ENCODE measurements at places on chromosomes 1 and 21.

DNA sequence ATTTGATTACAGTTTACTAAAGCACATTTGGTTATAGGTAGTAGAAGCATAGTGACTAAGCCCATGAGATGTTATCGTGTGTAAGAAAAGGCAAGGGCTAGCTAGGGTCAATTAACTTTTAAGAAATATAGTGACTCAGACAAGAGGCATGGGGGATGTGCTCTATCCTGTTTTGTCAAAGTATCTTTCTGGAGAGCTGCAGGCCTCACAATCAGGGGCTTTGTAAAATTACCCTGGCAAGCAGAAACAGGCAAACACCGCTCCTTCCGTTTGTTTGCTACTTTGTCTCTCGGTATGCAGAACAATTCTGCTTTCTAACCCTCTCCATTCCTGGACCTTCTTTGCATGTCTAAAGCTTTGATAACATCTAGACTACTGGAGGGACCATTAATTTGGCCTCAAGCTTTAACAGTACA is 26.1 kb upstream of the ZNF697 start:
- no peak for DNase-seq

DNA sequence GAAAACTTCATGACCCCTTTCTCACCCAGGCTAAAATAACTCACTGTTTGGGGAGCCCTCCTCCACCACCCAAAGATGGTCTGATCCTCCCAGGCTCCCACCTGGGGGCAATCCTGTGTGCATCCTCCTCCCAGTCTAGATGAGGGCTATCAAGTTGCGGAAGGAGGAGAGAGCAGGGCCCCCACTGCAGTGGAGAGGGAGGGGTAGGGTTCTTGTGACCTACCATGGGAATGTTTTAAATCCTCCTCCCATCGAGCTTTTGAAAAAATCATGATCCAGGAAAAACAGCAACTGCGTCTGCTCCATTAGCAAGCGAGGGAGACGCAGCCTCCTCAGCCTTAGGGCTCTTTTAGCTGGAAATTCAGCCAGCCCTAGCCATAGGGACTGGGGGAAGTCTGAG is 80.0 kb downstream of the NAV1 start:
- DNase-seq = no peak

GRCh38 chr1:207742850-207743555 is 8.9 kb upstream of the CD46 start:
- no peak for DNase-seq

DNA sequence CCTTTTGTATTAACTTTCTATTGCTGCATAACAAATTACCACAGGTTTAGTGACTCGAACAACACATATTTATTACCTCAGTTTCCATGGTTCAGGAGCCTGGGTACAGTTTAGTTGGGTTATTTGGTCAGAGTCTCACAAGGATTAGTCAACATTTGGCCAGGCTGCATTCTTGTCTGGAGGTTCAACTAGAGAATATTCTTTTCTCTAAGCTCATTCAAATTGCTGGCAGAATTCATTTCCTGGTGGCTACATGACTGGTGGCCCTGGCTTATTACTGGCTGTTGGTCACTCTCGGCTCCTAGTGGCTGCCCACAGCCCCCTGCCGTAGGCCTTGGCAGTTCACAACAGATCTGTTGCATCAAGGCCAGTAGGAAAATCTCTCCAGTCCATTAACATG is 81.1 kb upstream of the ADAR start:
- DNase-seq = peak; percentile 74

GRCh38 chr21:26179501-26179900 is 8.9 kb upstream of the APP start:
- no peak for DNase-seq

- DNase-seq = no peak
Observed at GRCh38 chr1:40044110-40044509, 3.6 kb downstream of the CAP1 start.

GRCh38 chr1:221085701-221086375 is 206.6 kb downstream of the HLX start:
- DNase-seq = no peak

DNA sequence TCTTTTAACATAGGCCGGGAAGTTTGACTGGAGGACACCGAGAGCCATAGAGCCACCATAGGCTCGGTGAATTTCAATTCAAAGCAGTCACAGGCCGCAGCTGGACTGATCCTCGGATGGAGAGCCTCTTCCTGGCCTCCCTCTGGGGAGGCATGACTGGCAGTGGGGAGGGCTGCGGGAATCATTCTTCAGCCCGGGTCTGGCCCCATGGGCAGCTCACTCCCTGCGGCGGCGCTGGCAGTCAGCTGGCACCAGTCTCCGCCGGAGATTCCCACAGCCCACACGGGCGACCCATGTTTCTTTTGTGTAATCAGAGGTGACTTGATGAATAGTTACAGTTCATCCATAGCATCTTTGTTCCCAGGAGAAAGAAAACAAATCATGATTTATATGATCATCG is 10.6 kb downstream of the ESPN start:
- no peak for DNase-seq

DNA sequence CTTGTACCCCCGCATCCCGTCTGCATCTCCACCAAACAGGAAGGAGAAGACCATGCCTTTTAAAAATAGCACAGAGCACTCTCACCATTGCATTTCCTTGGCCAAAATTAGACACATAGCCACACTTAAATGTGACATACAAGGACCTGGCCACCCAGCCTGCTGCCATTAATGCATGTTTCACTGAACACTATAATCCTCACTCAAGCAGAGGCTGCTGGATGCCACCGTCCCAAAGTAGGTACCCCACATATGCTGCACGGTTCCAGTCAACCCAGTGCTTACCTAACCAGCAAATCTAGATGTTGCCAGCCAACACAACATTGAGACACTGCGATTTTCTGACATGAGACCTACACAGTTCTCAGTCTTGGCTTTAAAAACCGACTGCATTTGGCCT is 107.7 kb downstream of the ADSS2 start:
- DNase-seq = no peak

- DNase-seq = no peak
Observed at GRCh38 chr21:41596241-41596925, 88.4 kb upstream of the TMPRSS2 start.

DNA sequence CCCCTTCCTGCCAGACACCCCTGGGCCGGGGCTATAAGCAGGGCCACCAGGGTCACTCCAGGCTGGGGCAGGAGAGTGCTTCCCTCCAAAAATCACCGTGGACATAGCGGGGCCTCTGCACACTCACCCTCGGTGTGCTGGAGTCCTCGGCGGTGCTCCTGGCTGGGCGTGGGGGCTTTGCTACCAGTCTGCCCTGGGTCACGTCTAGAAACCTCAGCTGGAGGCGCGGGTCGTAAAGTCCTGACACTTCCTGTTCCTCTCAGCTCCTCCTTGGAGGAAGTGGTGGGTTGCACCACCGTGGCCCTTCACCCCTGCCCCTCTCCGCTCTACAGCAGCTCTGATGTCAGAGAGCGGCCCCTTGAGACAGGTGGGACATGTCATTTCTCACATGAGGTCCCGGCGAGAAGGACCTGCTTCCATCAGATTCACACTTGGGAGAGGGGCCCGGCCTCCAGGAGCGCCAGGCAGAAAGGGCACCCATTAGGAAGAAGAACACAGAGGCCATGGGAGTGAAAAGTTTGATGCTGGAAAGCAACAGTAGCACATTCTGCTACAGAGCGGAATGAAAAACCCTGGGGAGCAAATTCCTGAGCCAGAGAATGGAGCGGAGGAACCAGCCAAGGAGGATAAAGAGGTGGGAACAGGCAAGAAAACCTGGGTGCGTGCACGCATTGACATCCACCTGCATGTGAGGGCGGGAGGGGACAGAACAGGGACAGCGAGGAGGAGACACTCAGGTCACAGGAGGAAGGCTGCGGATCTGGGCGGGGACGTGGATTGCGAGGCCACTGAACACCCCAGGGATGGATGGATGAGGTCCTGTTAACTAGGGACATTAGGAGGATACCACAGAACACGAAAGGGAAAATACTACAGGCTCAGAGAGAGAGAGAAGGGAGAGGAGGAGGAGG is at the start of gene ITGB2:
TSS of gene ITGB2 (minus strand) at position 206 of the 911 bp plus-strand sequence. CDS start 10,117 bp downstream, outside the sequence.
- DNase-seq = no peak

- peak; percentile 11 for DNase-seq
Observed at GRCh38 chr1:9615316-9616063, 26.8 kb downstream of the TMEM201 start.

GRCh38 chr1:245334827-245335490 is 180.2 kb downstream of the KIF26B start:
- no peak for DNase-seq

DNA sequence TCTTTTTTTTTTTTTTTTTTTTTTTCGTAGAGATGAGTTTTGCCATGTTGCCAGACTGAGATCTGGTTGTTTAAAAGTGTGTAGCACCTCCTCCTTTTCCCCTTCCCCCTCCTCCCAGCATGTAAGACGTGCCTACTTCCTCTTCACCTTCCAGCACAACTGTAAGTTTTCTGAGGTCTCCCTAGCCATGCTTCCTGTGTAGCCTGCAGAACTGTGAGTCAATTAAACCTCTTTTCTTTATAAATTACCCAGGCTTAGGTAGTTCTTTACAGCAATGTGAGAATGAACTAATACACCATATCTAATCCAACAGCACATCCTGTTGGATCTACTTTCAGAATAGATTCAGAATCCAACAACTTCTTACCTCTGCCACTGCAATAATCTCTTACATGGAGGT is 111.1 kb downstream of the CLIC6 start:
- DNase-seq = no peak

DNA sequence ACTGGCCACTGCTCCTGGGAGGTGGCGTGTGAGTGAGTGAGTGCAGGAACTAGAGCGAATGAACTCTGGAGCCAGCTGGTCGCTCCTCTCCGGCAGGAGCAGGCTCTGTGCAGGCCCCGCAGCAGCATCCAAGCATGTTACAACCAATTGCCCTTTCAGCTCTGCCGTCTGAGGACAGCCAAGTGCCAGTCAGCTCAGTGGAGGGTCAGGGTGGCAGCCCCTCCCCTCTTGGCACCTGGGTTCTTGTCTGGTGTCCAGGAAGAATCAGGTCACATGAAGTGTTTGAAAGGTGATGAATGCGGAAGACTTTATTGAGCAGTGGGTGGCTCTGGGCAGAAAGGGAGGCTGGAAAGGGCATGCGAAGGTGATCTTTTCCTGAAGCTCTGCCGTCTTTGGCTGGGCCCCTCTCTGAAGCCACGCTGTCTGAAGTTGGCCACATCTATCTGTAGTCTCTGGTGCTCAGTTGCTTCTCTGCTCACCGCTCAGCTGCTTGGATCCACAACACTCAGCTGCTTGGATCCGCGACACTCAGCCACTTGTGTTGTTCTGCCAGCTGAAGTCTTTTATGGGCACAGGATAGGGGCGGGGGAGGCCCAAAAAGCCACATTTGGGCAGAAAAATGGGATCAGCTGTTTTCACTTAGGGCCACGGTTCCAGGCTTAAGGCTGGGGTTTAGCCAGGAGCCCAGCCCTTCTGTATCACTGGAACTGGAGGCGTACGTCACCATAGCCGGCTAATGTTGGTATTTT is 139.8 kb downstream of the ADSS2 start:
- DNase-seq = no peak

DNA sequence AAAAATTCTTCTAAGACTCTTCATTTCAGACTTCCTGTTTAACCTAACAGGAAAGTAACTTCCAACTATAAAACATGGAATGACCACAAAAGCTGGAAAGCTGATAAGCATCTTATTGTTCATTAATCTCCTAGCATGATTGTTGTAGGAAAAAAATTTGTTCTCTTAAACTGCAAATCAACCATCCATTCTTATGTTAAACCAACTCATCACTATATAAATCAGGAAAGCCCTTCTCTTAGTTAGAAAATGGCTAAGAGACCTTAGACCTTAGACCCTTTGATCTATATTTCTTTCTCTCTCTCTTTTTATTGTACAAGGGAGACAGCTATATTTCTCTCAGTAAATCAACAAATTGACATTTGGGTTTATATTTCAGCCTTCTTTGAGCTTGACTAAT is 101.4 kb downstream of the UBE2U start:
- DNase-seq = no peak

- DNase-seq = no peak
Observed at GRCh38 chr1:81757398-81758020, 43.2 kb upstream of the ADGRL2 start.

GRCh38 chr1:22296701-22297591 is 154.0 kb upstream of the WNT4 start:
- no peak for DNase-seq

DNA sequence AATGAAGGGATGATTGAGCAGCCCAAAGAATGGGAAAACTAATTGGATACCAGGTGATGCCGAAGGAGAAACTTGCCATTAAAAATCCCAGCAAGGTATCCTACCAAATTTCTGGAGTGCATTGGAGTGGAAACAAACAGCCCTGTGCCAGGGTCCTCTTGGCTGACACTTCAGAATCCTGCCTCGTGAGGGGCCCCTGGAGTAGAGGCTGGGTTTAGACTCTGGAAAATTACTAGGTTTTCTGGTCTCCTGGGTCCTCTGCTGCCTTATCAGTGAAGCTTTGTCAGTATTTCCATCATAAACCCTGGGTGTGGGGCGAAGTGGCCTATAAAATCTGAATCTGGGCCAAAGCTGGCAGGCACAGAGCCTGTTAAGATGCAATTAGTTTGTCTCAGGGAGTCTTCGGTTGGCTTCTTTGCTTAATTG is 289.2 kb upstream of the USP24 start:
- DNase-seq = no peak

DNA sequence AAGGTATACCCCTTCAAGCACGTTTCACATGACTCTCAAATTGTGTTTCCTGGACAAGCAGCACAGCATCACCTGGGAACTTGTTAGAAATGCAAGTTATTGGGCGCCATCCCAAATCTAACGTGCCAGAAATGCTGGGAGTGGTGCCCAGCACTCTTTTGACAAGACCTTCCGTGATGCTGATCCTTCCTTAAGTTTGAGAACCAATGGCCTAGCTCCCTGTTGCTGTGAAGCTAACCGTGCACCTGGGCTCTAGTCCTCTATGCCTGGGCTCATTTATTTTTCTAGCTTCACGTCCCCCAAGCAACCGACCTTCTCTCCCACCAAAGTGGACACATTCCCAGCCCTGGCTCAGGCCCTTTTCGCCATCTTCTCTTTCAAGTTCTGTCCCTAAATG is 4.3 kb downstream of the BEST4 start:
- no peak for DNase-seq

GRCh38 chr1:91703095-91703494 is 182.9 kb downstream of the TGFBR3 start:
- DNase-seq = no peak

DNA sequence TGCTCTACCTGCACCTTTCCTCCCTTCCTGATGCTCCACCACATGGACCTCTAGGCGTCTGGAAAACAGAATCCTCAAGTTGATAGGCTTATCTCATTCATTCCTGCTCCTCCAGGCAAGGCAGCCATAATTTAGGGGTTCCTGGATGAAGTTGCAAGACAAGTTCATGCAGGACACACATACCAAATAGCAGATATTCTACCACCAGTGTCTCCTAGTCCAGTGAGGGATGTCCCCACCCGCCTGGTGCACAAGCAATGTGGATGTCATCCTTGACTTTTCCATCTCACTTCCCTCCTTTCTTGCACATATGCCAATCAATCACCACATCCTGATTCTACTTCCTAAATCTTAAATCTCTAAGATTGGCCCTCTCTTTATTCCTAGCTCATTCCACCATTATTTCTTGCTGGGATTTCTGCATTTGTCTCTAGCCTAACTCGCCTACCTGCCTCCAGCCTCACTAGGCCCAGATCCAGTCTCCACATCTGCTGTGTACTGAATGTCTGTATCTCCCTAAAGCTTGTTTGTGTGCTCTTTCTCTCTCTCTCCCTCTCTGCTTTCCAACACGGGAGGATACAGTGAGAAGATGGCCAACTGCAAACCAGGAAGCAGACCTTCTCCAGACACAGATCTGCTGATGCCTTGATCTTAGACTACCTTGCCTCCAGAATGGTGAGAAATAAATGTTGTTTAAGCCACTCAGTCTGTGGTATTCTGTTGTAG is 40.5 kb downstream of the CD34 start:
- no peak for DNase-seq

Measured in RCC 7860 (cell line).